Prostate gland (tissue), 2 donors: ENCODE measurements at places on chromosomes 3 and 15.

GRCh38 chr3:73140772-73141442, 79.4 kb downstream of the EBLN2 start:
- DNase-seq, result no peak

DNA sequence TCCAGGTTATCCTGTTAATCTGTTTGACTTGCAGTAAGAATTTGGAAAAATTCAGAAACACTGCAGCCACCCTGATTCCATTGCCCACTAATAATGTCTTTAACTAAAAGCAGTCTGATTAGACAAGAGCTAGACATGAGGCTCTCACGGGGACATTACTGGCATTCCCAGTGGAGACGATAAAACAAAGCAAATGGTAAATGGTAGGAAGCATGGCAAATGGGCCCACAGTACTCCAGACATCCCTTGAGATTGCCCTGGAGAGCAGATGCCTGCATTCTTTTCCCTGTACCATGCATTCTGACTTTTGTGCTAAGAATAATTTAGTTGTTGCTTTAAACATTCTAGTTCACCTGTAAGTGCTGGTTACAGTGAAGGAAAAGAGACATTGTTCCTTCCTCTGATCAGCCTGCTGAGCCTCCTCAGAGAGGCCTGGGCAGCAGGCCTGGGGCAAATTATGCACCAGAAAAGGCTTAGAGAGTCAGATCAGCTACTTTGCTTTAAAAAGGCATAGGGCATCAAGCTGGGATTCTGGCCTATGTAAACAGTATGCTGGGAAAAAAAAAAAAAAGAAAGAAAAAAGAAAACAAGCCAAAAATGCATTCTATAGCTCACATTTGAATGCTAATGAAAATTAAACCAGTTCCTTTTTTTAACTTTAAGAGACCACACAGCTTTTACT, 204.6 kb downstream of the GABRG3 start:
- no peak for DNase-seq

GRCh38 chr3:147493666-147494065, 84.5 kb downstream of the ZIC1 start:
- no peak for DNase-seq

DNA sequence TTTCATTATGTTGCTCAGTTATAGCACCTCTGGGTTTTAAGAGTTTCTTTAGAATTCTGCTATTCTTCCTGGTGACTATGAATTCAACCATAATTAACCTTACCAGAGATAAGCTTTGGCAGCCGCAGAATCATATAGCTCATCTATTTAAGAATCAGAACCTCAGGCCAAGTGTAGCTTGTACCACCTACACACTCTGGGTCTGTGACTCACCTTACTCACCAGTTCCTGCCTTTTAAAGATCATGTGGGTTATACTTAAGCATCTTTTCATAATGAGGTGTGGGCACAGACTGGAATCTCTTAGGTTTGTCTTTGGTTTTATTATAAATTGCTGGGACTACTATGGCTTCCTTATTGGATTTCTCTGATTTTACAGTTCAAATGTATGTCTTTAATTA, 21.9 kb downstream of the CDV3 start:
- DNase-seq, result no peak

DNA sequence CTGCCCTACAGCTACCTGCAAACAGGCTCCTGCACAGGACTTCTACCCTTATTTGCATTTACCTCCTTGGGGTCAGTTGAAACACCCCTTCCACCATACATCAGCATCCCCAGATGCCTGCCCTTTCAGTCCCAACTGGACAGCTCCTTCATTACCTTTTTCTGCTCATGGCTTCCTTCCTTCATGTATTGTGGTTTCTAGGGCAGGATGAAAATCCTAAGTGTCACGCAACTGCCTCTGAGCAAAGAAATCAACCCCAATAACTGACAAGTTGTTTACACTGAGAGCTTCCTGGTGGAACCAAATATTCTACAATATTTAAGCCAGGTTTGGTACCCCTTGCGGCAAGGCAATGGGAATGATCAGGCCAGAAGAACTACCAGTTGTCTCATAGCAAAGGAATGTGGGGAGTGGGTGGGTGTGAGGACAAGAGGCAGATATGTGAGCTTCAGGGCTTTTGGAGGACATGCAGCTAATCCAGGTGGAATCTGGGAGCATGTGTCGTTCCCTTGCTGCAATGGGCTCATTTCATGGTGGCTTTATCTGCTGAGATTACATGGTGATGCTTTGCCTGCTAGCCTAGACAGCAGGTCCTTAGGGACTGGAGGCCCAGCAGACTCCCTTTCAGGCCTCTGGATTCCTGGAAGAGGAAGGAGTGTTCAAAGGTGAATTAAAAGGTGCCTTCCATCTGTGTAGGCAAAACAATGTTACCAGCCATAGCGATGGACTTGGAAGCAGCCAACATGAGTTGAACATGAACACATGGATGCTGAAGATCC, 34.9 kb downstream of the PPCDC start:
- no peak for DNase-seq

- no peak for DNase-seq
Measured at GRCh38 chr3:183975981-183976662, 41.6 kb downstream of the ABCC5 start.

- DNase-seq, result no peak
Measured at GRCh38 chr3:154992655-154993054, 87.5 kb upstream of the MME start.

DNA sequence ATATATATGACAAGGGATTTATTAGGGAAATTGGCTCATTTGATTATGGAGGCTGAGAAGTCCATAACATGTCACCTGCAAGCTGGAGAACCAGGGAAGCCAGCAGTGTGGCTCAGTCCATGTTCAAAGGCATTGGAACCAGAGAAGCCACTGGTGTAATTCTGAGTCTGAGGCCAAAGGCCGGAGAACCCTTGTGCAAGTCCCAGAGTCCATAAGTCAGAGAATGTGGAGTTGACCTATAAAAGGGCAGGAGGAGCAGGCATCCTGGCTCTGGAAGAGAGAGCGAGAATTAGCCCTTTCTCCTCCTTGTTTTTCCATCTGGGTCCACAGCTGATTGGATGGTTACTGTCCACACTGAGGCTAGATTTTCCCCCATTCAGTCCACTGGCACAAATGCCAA, 319.8 kb downstream of the IGSF11 start:
- DNase-seq, result no peak

DNA sequence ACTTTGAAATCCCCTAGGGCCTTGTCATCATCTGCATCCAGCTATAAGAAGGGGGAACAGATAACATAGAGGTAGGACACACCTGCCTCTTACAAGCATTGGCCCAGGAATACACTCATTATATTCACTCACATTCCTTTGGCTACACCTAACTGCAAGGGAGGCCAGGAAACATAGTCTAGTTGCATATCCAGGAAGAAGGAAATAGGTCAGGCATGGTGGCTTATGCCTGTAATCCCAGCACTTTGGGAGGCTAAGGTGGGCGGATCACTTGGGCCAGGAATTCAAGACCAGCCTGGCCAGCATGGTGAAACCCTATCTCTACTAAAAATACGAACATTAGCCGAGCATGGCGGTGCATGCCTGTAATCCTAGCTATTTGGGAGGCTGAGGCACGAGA, 48.8 kb downstream of the GTPBP8 start:
- no peak for DNase-seq

DNA sequence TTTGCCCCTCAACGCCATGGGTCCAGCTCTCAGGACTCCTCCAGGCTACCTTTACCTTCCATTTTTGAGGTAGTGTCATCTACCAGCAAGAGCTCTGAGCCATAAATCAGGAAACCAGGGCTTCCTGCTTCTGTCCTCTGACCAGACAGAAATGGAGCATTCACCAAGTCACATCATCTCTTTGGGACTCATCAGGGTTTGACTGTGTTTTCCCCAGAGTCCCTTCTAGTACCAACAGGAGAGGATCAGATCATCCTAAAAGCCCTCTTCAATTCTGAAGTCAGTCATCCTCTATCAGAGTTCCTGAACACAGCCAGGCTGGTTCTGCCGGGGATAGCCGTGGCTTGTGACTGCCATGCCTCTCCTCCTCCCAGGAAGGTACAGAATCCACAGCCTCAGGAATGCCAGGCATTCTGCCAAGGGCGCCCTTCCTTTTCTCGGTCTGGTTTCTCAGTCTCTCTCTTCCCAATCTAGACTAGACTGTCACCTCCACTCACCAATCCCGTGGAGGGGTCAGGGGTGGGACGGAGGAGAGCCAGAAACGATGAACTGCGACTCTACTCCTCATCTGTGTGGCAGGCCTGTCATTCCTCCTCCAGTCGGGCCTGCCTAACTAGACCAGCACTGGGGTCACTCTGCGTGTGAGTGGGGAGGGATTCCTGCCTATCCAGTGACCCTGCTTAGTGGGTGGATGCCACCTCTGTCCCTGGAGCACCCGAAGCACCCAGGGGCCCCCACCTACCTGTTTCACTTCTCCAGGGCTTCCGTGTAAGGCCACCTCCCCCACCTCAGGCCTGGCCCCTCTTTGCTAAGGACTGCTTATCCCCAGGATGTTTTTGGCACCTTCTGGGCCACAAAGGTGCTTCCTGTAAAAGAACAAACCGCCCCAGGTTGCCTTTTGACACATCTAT, 30.9 kb downstream of the CCNL1 start:
- DNase-seq, result peak; percentile 65

DNA sequence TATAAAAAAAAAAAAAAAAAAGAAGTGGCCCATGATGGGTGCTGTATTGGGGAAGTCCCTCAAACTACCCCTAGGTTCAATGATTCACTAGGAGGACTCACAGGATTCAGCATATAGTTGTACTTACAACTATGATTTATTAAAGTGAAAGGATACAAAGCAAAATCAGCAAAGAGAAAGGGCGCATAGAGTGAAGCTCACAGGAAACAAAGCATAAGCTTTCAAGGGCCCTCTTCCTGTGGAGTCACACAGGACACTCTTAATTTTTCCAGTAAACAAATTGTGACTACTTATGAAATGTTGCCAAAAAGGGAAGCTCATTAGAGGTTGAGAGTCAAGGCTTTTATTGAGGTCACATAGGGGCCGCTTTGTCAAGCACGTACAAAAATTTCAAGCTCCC, 153.7 kb upstream of the GAP43 start:
- no peak for DNase-seq

- no peak for DNase-seq
Measured at GRCh38 chr15:39665629-39666250, 84.9 kb downstream of the THBS1 start.

DNA sequence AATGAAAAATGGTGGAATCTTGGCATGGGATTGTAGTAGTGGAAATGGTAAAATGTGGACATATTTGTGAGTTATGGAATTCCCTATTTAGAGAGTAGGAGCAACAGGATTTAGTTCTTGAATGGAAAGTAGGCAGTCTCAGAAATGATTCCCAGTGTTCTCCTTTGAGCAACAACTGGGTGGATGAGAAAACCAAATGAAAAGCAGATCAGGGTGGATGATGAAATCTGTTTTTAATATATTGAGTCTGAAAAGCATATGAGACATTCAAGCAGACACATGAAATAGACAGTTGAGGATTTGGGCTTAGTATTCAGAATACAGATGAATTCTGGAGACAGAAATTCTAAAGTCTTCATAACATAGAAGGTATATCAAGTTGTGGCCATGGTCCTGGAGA, 451.3 kb downstream of the LPP start:
- DNase-seq, result no peak

- DNase-seq, result no peak
Measured at GRCh38 chr15:80645494-80646065, 49.5 kb upstream of the ABHD17C start.

- DNase-seq, result no peak
Measured at GRCh38 chr15:93801206-93801605, 430.2 kb upstream of the MCTP2 start.

GRCh38 chr15:99486371-99487336, 79.1 kb upstream of the MEF2A start:
- peak; percentile 80 for DNase-seq

DNA sequence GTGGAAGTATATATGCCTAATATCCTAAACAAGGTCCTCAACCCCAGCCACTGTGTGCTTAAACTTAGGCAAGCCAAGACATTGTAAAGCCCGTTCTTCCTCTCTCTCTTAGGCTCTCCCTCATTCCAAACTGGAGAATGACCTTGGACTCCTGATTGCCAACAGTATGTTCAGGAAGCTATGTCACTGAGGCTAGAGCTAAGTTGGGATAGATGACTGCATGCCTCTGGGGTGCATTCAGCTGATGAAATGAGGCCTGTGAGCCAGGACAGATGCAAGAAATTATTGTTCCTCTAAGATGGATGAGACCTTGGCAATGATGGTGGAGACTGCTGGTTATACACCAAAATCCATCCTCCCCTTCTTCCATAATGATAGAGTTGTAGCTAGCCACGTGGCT, 27.9 kb upstream of the TBC1D21 start:
- DNase-seq, result no peak

DNA sequence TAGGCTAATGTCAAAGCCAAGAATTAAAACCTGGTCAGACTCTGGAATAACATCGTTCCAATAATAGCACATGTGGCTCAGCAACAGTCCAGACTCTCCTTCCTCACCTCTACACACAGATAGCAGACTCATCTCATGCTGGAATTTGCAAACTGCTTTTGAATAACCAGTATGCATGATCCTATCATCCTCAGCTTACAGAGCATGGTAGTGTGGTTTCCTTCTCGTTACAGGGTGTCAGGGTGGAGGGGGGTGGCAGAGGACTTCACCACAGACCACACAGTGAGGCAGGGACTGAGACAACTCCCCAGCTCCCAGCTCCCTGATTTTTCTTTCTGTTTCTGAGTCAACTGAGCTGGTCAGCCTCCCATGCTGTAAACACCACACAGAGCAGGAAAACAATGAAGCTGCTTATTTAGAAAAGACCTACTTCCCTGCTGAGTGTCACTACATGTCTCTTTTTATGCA, 101.6 kb downstream of the RPL22L1 start:
- no peak for DNase-seq

DNA sequence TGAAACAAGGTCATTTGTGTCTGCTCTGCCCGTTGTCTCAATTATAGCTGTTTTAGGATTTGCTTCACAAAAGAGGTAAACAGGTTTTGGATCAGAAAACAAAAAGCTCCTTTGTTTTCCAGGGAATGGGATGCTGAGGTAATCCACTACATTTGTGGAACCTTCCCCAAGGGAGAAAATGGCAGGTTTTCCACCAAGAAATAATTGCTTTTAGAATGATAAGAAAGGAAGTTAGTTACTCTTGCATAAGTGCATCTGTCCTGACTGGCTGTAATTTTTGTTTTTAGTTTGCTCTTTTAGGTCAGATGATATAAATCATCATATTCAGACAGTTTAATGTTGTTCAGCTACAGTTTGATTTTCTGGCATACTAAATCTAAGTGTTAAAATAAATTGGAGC, 198.5 kb upstream of the COL8A1 start:
- no peak for DNase-seq

DNA sequence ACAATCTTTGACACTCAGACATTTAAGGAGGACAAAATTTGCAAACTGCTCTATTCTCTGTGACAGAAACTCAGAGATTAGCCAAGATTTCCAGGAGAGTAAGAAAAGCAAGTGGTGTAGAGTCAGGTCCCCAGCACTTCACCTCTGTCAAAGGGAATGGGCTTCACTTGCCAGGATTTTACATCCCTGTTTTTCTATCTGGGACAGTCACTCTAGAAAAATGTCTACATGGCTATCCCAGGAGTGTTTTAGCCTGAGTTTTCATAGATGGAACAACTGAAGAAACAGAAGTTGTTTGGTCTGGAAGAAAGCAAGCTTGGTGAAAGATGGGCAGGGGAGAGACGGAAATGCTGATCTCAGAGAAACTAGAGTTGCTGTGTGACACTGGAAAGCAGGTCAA, 3.0 kb downstream of the FAM219B start:
- DNase-seq, result no peak

- no peak for DNase-seq
Measured at GRCh38 chr15:59227021-59227420, 20.4 kb downstream of the LDHAL6B start.
